Bronchus fibroblast of lung (primary cell): ENCODE measurements at places on chromosomes 3 and 15. TPM values are rescaled to one million over a fixed set of nuclear protein-coding genes. Genes with fewer than 3 reads are reported as not detected.

STRIT1 gene
- total RNA-seq, result not detected in 2 replicates

MASP1 gene
- 1.8 and 2.4 TPM in 2 replicates for total RNA-seq

GABRA5 gene
- 0.17 and 0.30 TPM in 2 replicates for total RNA-seq

FGF7 gene
- total RNA-seq, result 9.2 and 13.8 TPM in 2 replicates

P2RY12 gene
- not detected in 2 replicates for total RNA-seq

IMPG2 gene
- under 0.01 TPM in 2 replicates for total RNA-seq

PRTG gene
- total RNA-seq, result 3.4 and 4.2 TPM in 2 replicates

LRRN1 gene
- total RNA-seq, result 0.17 and 0.30 TPM in 2 replicates

MON1A gene
- total RNA-seq, result 15.3 and 20.8 TPM in 2 replicates

IQCF5 gene
- not detected in 2 replicates for total RNA-seq

THAP10 gene
- total RNA-seq, result 7.1 and 7.2 TPM in 2 replicates

TKT gene
- 477 and 562 TPM in 2 replicates for total RNA-seq

SAMMSON gene
- total RNA-seq, result not detected in 2 replicates

ARNT2 gene
- 8.4 and 9.1 TPM in 2 replicates for total RNA-seq

SECISBP2L gene
- total RNA-seq, result 8.6 and 9.6 TPM in 2 replicates

OPA1 gene
- total RNA-seq, result 33.1 and 33.7 TPM in 2 replicates

CCDC13 gene
- total RNA-seq, result 1.2 and 2.7 TPM in 2 replicates

ADAMTSL3 gene
- 1.0 TPM in 1 of 2 replicates, not detected in the other for total RNA-seq

IL5RA gene
- total RNA-seq, result not detected in 2 replicates

GABRG3 gene
- total RNA-seq, result not detected in 2 replicates

PRR20G gene
- total RNA-seq, result not detected in 2 replicates

KCTD6 gene
- total RNA-seq, result 4.9 and 6.2 TPM in 2 replicates

CCDC71 gene
- total RNA-seq, result 32.3 and 37.7 TPM in 2 replicates

LSG1 gene
- 17.7 and 19.3 TPM in 2 replicates for total RNA-seq

SPINT1 gene
- 2.5 and 4.3 TPM in 2 replicates for total RNA-seq

CCR9 gene
- not detected in 2 replicates for total RNA-seq

CLDN16 gene
- not detected in 2 replicates for total RNA-seq

RLBP1 gene
- not detected in 2 replicates for total RNA-seq

GPR62 gene
- 0.15 and 0.34 TPM in 2 replicates for total RNA-seq

EEF1AKMT4 gene
- 3.0 and 5.2 TPM in 2 replicates for total RNA-seq

ATP13A4 gene
- total RNA-seq, result 0.15 TPM in 1 of 2 replicates, not detected in the other

CPNE9 gene
- under 0.01 and 0.17 TPM in 2 replicates for total RNA-seq

MKRN3 gene
- under 0.01 TPM in 1 of 2 replicates, not detected in the other for total RNA-seq

MNS1 gene
- 1.8 and 3.4 TPM in 2 replicates for total RNA-seq

HCN4 gene
- not detected in 2 replicates for total RNA-seq

ZIC1 gene
- under 0.01 TPM in 1 of 2 replicates, not detected in the other for total RNA-seq

DOCK3 gene
- under 0.01 TPM in 2 replicates for total RNA-seq

GHSR gene
- total RNA-seq, result not detected in 2 replicates

CYP11A1 gene
- total RNA-seq, result 0.30 and 0.84 TPM in 2 replicates

ZNF639 gene
- total RNA-seq, result 34.6 and 35.1 TPM in 2 replicates

KATNBL1 gene
- total RNA-seq, result 34.5 and 42.2 TPM in 2 replicates

RASGRF1 gene
- under 0.01 and 0.50 TPM in 2 replicates for total RNA-seq

ACAP2 gene
- 20.3 and 20.5 TPM in 2 replicates for total RNA-seq

DPH3 gene
- 13.3 and 16.1 TPM in 2 replicates for total RNA-seq

WDR5B gene
- total RNA-seq, result 3.7 and 5.9 TPM in 2 replicates

RAB11A gene
- total RNA-seq, result 168 and 172 TPM in 2 replicates

SLC12A1 gene
- total RNA-seq, result not detected in 2 replicates

P2RY13 gene
- total RNA-seq, result not detected in 2 replicates

EPB42 gene
- total RNA-seq, result not detected in 2 replicates

ISG20 gene
- total RNA-seq, result 3.0 and 5.1 TPM in 2 replicates

ZPLD1 gene
- total RNA-seq, result not detected in 2 replicates

HEG1 gene
- 40.9 and 48.9 TPM in 2 replicates for total RNA-seq

P2RY14 gene
- total RNA-seq, result not detected in 2 replicates

MUSTN1 gene
- total RNA-seq, result not detected in 2 replicates
